Stimulated activated CD4-positive, alpha-beta T cell treated with anti-CD3 and anti-CD28 coated beads, TNF-alpha, amount 100 ng/mL, for 24 hours (primary cell): ENCODE measurements at places on chromosomes 13 and 19.

GRCh38 chr13:20171364-20171763 is 10.5 kb upstream of the GJA3 start:
- no peak for DNase-seq

GRCh38 chr13:79155883-79156282 is 250.2 kb downstream of the RBM26 start:
- no peak for DNase-seq

- DNase-seq, result no peak
Measured at GRCh38 chr19:29643361-29643935, 21.8 kb upstream of the PLEKHF1 start.

DNA sequence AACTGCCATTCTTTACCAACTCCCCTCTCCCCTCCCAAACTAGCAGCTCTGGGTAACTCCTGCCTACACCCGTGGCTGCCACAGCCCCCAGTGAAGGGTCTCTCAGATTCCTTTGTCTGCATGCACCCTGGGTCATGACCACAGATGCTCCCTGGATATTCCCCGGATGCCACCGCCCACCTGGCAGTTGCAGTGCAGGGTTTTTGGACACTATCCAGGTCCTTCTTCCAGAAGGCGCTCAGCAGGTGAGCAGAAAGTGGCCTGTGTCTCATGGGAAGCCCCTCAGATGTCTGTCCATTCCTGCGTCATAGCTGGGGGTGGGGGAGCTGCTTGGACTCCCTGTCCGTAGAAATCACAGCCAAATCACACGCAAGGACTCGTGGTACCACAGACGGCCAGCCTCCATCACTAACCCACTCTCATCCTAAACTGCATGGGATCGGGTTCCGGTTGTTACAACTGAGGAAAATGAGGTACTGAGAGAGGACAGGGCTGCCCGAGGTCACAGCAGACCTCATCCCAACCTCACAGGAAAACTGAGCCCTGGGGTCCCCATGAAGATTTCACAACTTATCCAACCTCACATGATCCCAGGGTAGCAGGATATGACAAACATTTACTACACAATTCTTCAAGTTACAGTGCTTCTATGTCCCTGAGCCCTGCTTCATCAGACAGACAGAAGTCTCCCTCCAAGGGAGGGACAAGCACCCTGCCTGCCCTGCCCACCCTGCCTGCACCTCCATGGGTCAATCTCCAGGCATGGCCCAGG is 38.6 kb downstream of the ELL start:
- DNase-seq, result no peak

- no peak for DNase-seq
Measured at GRCh38 chr19:39299404-39299803, 3.2 kb downstream of the IFNL1 start.

GRCh38 chr13:35690581-35691207 is 214.2 kb upstream of the MAB21L1 start:
- DNase-seq, result no peak

DNA sequence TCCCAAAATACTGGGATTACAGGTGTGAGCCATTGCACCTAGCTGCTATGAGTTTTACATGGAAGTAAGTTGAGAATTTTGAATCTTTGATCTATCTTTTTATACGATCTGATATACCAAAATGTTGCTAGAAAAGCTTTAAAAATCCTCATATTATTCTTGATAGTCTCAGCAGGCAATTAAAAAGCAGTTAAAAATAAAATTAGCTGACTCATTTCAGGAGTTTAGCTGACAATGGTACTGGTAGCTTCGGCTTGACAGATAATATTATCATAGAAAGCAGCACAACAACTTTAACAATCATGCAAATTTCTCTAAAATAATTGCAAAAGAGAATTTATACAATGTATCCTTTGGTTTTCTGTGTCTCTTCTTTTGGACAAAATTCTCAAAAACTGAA is 9.6 kb upstream of the FOXO1 start:
- DNase-seq, result no peak

DNA sequence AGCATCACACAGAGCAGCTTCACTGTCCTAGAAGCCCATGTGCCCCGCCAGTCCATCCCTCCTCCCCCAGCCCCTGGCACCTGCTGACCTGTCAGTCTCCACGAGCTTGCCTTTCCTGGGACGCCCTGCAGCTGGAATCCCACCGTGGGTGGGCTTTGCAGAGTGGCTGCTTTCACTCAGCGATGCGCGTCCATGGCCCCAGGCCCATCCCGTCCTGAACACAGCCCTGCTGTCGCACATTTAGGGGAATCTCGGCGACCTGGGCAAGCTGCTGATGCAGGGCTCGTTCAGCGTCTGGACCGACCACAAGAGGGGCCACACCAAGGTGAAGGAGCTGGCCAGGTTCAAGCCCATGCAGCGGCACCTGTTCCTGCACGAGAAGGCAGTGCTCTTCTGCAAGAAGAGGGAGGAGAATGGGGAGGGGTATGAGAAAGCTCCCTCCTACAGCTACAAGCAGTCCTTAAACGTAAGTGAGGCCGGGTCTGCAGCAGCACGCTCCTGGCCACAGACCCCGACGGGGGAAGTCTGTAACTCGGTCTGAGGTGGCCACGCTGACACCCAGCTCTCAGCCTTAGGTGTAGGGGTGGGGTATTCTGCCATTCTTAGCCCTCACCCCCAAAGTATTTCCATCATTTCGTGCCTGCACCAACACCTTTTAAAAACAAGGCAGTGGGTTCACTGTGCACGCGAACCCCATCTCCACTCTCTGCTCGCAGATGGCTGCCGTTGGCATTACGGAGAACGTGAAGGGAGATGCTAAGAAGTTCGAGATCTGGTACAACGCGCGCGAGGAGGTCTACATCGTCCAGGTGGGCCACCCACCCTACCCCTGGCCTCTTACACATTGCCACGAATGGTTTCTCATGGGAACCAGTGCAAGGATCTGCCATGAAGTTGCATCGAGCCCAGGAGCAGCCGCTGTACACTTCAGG is 18.3 kb upstream of the F7 start:
- DNase-seq, result no peak

DNA sequence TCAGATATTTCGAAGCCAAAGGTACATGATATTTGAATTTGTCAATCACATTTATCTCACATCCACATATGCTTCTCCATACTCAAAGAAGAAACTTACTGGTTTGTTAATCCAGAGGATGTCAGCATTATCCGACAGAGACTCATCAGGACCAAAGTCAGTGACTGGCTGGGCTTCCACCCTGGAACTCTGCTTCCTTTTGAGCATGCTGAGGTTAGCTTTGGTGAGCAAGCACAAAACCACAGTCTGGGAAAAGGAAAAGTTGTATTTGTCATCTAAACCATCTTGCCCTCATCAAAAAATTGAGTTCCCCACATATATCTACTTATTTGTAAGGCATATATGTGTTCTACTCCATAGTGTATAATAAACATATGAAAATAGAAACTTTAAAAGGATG is 17.4 kb downstream of the NALCN start:
- no peak for DNase-seq

- DNase-seq, result no peak
Measured at GRCh38 chr13:45662162-45662561, 40.0 kb upstream of the CBY2 start.

DNA sequence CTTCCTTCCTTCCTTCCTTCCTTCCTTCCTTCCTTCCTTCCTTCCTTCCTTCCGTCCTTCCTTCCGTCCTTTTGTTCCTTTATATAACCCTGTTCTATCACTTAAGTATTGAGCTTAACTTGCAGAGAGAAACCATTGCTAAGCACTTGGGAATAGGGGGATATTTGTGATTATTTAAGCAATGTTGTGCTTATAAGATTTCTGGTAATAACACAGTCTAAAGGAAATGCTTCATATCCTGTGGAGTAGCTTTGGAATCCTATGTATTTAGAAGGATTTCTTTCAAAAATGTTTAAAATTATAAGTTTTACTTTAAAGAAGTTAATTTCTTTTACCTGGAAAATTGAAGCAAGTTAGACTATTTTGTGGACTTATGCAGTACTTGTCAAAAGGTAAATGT is 209.8 kb downstream of the PCCA start:
- DNase-seq, result no peak

DNA sequence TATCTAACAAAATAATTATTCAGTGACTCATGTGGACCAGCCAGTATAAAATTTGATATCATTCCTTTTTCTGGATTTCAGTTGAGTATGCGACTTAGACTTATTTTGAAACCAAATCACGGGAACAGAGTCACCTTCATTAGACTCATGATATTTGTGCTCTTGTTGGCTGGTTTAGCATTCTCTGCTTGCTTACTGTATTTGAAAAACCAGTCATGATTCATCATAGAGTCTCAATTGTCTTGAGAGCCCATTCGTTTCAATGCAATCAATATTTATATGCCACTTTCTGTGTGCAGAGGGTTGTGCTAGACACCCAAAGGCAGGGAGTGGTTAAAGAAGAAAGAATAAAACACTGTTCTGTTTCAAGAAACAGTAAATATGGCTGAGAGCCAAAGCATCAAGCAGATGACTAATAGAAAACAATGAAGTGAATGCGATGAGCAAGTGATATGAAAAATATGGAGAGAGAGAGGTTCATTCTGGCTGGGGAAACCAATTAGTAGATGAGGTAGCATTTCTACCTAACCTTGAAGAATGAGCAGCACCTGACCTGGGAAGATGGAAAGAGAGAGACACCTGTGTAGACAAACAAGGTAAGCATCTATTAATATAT is 99.6 kb upstream of the MBNL2 start:
- DNase-seq, result no peak

- no peak for DNase-seq
Measured at GRCh38 chr13:76687467-76687866, 198.7 kb downstream of the KCTD12 start.

GRCh38 chr13:30832845-30833332 is 73.2 kb upstream of the MEDAG start:
- no peak for DNase-seq
